ENCODE measurements at places on chromosomes 1 and 21.

DNA sequence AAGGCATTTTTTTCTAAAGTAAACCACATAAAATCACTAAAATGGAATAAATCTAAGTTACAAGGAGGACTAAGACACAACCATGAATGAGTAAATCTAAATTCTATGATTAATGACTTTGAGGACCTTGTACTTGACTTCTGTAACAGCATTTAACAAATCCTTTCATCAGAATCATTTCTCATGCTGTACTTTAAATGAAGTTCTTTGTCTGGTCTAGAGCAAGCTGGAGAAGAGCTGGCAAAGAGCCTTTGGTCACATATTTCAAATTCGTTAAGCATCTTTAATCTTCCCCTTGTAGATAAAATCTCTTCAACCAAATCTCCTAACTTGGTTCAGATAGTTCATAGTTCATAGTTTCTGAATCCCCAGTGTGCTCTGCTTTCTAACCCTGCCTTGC is 405.4 kb downstream of the PTPRC start:
- no peak for DNase-seq

DNA sequence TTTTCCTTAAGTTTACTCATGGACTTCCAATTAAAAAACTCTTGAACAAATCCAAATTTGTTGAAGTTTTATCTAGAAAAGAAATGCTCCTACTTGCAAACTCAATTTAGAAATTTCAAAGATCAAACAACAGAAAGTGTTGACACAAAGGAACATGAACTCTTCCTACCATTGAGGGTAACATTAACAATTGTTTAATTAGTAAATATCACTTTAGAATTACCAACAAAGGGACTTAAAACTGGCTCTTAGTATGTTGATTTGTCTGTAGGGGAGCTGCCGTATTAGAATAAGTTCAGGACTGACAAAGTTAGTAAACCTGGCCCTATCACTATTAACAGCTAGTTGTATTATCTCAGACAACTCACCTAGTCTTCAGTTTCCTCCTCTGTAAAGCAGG is 57.9 kb downstream of the CCDC18 start:
- DNase-seq, result no peak

DNA sequence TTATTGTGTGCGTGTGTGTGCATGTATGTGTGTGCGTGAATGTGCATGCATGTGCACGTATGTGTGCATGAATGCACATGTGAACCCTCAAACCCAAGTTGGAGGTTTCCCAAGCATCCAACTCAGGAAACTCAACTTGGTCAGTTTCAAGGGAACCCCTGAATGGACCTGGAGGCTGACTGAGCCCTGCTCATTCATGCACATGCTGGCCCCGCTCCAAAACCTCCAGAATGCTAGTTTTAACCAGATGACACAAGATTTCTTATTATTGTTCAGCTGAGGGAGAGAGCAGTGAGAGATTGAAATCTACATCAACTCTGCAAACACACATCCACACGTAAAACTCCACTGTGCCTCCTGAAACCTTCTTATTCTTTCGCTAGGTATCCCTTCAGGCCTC is 104.4 kb downstream of the OMA1 start:
- no peak for DNase-seq

- DNase-seq, result no peak
Observed at GRCh38 chr1:2378956-2379732, 12.2 kb downstream of the MORN1 start.

DNA sequence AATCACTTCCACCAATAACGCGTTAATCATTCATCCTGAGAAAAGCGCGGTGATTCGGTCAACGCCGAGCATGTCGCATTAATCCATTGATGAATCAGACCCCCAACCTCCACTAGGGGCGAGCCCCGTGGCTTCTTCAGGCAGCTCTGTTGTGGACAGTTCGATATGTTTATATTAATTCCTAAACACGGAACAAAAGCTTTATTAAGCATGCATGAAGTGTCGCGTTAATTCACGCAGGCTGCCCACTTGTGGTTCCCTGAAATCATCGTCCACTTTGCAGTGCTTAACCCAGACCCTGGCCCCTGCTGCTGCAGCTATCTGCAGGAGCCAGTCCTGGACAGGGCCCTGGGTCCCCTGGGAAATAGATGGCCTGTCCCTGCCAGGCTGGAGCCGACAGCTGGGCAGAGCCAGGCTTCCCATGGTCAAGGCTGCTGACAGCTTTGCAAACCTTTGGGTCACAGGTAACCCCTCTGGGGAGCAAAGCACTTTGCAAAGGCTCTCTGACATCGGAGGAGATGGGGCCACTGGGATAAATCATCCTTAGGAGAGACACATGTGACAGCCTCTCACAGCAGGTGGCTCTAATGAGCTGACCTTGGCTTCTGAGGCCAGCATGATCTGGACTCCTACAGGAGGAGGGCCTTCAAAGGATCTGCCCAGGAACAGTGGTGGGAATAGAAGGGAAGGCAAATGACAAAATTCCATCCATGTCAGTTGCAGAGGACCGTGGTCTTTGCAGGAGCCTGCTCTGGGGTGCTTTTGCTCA is 137.0 kb upstream of the AJAP1 start:
- DNase-seq, result no peak

GRCh38 chr1:228156515-228156881 is 6.8 kb downstream of the GJC2 start:
- no peak for DNase-seq

- DNase-seq, result no peak
Observed at GRCh38 chr1:226883630-226884029, 13.2 kb downstream of the PSEN2 start.

GRCh38 chr1:224745924-224746323 is 129.8 kb downstream of the CNIH3 start:
- DNase-seq, result no peak

DNA sequence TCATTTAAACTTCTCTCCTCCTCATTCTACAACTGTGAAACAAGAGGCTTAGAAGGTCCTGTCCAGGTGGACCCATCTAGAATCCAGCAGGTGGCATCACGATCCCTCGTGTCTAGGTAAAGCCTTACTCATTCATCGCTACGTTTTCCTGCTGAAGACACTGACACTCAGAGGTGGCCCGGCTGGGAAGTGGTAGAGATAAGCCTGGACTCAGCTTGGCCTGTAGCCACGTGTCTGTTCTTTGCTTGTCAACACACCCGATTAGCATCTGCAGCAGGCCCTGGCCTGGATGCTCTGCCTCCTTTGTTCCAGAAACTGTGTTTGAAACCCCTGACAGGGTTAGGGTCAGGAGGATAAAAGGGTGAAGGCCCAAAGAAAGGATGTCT is 43.4 kb downstream of the PARP1 start:
- DNase-seq, result no peak

DNA sequence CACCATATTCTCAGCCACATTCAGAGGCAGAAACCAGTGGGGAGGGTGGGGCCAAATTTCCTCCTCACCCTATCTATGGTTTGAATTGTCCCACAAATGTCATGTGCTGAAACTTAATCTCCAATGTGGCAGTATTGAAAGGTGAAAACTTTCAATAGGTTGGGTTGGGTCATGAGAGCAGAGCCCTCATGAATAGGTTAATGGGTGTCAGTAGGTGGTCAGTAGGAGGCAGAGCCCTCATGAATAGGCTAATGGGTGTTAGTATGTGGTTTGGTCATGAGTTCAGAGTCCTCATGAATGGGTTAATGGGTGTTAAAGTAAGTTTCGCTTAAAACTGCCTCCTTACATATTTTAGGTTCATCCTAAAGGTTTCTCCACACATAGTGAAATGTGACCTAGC is 170.0 kb downstream of the FCRL5 start:
- DNase-seq, result no peak

DNA sequence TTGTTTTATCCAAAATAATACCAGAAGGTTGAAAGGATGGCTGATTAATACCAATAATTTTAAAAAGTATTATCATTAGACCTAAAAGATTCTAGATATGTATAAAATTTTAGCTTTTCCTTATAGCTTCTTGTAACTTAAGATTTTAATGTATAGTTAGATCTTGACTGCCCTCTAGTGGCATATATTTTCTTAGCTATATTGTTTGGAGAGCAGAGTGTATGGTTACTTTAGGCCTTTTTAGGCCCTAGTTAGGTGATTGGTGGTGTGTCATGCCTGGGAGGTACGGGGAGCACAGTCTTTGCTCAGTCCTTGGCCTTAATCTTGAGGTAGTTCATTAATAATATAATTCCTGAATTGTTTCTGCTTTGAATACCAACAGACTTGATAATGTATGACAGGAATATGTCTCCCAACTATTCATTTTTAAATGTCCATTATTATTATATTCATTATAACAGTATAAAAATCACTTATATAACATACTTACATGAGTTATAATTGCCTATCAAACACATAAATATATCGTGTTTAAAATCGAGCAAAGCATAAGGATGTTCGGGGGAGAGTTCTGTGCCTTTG is 328.4 kb downstream of the ZP4 start:
- DNase-seq, result no peak

DNA sequence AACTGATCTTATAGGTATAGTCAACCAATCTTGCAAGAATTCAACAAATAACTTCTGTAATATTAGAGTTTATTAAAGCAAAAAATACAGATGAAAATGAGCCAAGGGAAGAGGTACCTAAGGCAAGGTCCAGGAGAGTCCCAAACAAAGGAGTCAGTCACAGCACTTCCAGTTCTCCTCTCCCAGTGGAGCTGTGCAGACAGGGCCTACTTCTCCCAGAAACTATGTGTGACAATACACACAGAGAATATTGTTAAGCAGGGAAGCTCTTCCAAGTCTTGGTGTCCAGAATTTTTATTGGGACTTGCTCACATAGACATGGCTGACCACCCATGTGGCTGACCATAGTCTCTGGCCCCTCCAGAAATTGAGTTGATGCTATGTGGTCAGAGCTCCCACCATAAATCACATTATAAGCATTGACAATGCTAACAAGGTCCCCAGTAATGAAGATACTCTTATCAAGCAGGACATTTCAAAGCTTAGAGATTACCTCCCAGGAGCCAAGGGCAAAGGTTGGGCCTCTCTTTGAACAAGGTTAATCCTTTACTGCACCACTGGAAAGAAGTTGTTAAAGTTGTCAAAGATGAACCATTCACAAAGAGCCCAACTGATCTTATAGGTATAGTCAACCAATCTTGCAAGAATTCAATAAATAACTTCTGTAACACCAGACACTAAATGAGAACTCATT is 3.5 kb upstream of the CD244 start:
- DNase-seq, result no peak

- no peak for DNase-seq
Observed at GRCh38 chr1:201749059-201749690, 79.8 kb upstream of the IPO9 start.

Data from stimulated activated CD8-positive, alpha-beta memory T cell treated with anti-CD3 and anti-CD28 coated beads, Interleukin-4, amount 100 ng/mL, for 1 hour (primary cell).